ENCODE measurements at places on chromosomes 11 and 22.

DNA sequence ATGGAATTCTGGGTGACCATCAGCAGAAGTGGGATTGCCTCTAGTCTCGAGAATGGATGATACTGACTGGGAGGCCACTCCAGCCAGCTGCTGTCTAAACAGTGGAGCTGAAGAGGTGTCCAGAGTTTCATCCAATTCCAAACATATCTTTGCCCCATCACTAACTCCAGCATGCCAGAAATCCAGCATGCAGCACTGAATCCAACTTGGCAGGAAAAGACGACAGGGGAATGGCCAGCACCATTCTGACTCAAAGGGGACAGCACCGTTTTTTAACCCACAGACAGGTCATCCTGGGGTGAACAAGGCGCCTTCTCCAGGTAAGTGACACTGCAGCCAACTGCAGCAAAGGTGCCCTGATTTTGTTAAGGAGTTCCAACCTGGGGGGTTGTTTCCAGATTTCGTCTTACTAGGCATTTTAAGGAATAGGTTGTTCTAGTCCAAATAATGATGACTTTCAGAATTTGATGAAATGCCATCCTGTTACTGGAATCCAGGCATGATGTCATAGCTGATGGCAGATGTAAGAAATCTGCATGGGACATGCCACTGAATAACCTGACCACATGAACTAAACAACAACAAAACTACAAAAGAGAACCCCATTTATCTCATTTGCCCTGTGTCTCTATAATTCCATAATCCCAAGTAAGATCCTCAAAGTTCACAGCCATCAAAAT, 32.3 kb downstream of the FEZ1 start:
- DNase-seq, result no peak

DNA sequence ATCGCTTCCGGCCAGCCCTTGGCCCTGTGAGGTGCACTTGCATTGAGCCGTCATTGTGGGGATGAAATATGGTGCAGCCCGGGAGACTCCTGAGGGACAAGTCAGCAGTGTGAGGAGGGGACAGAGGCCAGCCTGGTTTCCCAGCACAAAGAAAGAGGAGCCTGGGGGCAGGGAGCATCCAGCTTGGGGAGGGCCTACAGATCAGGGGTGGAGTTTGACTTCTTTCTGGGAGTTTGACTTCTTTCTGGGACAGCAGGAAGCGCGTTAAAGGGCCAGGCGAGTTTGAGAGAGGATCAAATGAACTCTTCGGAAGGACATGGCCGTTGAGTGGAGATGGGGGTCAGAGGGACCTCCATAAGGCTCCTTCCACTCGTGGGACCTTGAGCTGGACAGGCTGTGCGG, 91.9 kb downstream of the LRRC32 start:
- DNase-seq, result no peak

DNA sequence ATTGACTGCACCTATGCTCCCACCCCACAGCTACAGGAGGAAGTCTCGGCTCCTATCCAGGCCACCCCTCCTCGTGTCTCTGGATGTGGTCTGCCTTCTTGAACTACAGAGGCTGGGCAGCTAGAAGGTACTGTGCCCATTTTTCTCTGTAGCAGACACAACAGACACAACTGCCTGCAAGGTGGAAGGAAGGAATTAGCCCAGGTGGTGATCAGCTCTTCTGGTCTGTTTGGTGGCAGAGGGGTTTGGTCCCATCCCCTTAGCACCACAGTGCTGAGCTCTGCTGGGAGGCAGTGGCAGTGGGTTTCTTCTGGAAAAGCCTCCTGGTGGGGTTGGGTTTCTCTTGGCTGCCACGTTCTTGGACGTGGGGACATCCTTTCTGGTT, 132.5 kb downstream of the MPPED1 start:
- DNase-seq, result no peak

- no peak for DNase-seq
Measured at GRCh38 chr22:32803020-32803737, 1.7 kb downstream of the TIMP3 start.

DNA sequence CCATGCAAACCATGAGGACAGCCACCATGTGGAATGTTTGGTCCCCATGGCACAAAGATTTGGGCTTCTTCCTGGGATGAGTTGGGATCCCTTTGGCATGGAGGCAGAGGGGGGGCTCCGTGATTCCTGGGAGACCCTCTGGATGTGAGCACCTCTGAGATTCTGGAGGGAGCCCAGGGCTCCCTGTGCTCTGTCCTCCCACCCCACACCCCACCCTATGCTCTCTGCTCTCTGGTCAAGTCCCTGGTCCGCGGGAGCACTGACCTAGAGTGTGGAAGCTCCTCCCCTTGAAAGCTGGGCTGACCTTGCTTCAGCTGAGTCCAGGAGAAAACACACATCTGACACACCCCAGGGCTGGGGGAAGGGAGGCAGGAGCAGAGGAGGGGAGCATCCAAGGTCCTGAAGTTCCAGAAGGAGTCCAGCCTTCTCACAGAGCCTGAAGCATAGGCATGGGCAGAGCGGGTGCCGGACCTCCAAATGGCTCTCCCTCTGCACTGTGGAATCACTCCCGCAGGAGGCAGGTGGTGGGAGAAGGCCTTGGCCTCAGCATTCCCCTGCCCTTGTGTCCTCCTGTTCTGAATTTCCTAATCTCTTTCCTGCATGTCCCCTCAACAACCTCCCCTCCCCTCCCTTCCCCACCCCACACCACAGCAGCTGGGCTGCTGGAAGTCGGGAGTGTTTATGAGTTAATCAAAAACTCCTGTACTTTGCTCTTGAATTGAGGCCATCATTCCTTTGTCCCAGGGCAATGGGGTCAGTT, 25.7 kb upstream of the OAF start:
- DNase-seq, result no peak

DNA sequence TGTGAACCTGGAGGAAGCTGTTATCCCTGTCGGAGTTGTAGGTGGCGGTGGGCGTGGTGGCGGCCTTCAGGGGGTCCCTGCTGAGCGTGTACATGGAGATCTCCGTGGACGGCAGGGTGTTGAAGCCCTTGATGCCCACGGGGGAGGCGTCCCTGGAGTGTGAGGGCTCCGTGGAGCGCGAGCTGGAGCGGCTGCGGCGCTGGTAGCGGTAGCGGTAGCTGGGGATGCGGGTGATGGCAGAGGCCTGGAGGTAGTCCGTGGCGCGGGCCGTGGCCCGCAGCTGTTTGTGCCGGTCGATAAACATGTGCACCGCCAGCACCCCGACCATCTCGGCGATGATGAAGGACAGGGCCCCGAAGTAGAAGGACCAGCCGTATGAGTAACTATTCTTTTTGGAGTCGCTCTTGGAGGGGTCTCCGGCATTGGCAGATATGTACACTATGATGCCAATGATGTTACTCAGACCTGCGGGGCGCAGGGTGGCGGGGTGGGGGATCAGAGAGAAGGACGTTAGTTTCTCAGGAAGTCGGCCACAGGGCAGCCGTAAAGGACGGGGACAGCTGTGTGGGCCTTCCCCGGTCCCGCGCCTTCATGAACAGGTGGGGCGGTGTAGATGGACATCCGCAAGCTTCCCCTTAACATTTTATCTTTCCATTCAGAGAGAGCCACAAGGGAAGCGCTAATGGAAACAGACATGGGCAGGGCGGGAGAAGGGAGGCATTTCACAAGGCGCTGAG, 35.6 kb upstream of the EIF3D start:
- DNase-seq, result no peak

DNA sequence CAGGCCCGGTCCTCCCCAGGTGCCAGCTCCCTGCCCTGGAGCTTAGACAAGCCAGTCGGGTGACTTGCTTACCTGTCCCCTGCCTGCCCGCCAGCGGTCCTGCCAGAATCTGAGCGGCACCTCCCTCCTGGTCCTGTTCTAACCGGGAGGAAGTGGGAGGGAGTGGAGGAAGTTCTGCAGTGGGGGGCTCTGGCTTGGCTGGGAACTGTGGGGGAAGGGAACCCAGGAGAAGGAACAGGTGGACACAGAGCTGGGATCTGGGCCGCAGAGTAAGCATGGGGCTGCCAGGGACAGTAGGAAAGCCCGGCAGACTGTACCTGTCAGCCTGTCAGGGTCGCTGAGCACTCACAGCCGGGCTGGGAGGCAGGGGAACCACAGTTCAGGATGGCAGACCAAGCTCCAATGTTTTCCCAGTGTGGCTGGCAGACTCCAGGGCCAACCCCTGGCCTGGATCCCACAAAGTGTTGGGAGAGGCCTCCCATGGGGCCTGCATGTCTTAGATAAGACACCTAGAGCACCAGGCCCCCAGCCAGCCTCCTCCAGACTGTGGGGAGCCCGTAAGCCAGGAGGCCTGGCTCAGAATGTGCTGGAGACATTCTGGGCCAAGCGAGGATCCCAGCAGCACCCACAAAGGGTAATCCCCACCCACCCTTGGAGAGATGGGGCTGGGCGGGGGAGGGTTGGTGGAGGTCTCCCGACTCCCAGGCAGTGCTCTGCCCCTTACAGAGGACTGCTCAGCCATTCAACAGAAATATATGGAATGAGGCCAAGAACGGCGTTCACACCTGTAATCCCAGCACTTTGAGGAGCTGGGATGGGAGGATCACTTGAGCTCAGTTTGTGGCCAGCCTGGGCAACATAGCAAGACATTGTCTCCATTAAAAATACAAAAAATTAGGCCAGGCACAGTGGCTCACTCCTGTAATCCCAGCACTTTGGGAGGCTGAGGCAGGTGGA, 2.3 kb downstream of the CYB5R3 start:
- no peak for DNase-seq

Data from stimulated activated CD8-positive, alpha-beta memory T cell treated with anti-CD3 and anti-CD28 coated beads, Interleukin-4, amount 100 ng/mL, for 4 hours (primary cell).